ENCODE measurements at places on chromosomes 12 and 14. TPM values are rescaled to one million over a fixed set of nuclear protein-coding genes. Genes with fewer than 3 reads are reported as not detected.

The CCDC177 gene
- 0.05 TPM for total RNA-seq

The SERPINA10 gene
- total RNA-seq, result not detected

The TAS2R43 gene
- 23.7 TPM for total RNA-seq

The ANO4 gene
- 3.5 TPM for total RNA-seq

The CRACR2A gene
- 6.2 TPM for total RNA-seq

The TGM1 gene
- 1.2 TPM for total RNA-seq

The KLRB1 gene
- 2.3 TPM for total RNA-seq

The AKAP6 gene
- 43.0 TPM for total RNA-seq

The PLXNC1 gene
- 19.0 TPM for total RNA-seq

The IRAK3 gene
- total RNA-seq, result 40.3 TPM

The SLC38A2 gene
- total RNA-seq, result 471 TPM

The DDX11 gene
- 29.9 TPM for total RNA-seq

The OS9 gene
- 137 TPM for total RNA-seq

The ETFRF1 gene
- 45.9 TPM for total RNA-seq

The TNS2 gene
- 57.9 TPM for total RNA-seq

The TPH2 gene
- not detected for total RNA-seq

The FAIM2 gene
- total RNA-seq, result 7.4 TPM

The PELI2 gene
- 15.9 TPM for total RNA-seq

The SYT1 gene
- 13.8 TPM for total RNA-seq

The MYF5 gene
- total RNA-seq, result 5.4 TPM

The ACSM4 gene
- not detected for total RNA-seq

The PRB2 gene
- not detected for total RNA-seq

The OR4E1 gene
- not detected for total RNA-seq

The MORN3 gene
- 0.16 TPM for total RNA-seq

The IL26 gene
- total RNA-seq, result not detected

The SLC5A8 gene
- total RNA-seq, result 0.42 TPM

The KRT7 gene
- total RNA-seq, result 147 TPM

The AREL1 gene
- 20.4 TPM for total RNA-seq

The NPFF gene
- total RNA-seq, result not detected

The FOS gene
- total RNA-seq, result 219 TPM

The NIN gene
- total RNA-seq, result 46.8 TPM

The NEUROD4 gene
- total RNA-seq, result 0.11 TPM

The DTX1 gene
- total RNA-seq, result 3.3 TPM

The STON2 gene
- total RNA-seq, result 53.5 TPM

The YBX3 gene
- total RNA-seq, result 100.0 TPM

The TSPAN31 gene
- total RNA-seq, result 42.1 TPM

The ZDHHC22 gene
- 0.16 TPM for total RNA-seq

The GALNT8 gene
- total RNA-seq, result 2.9 TPM

The ZNF384 gene
- total RNA-seq, result 19.9 TPM

The ITGA7 gene
- total RNA-seq, result 36.0 TPM

The PIP4P1 gene
- 11.9 TPM for total RNA-seq

The MGP gene
- 487 TPM for total RNA-seq

The OR11H6 gene
- not detected for total RNA-seq

The REM2 gene
- 0.16 TPM for total RNA-seq

The BHLHE41 gene
- total RNA-seq, result 3.5 TPM

The TRIM9 gene
- 1.1 TPM for total RNA-seq

The FGF6 gene
- 0.74 TPM for total RNA-seq

The KRT6C gene
- not detected for total RNA-seq
